ENCODE measurements at places on chromosomes 2 and 18. TPM values are rescaled to one million over a fixed set of nuclear protein-coding genes. Genes with fewer than 3 reads are reported as not detected.

The GCG gene
- total RNA-seq, result not detected

The RIT2 gene
- total RNA-seq, result not detected

The KCNK3 gene
- total RNA-seq, result 2.5 TPM

The NCOA1 gene
- total RNA-seq, result 66.6 TPM

The METTL4 gene
- 15.2 TPM for total RNA-seq

The ST6GAL2 gene
- not detected for total RNA-seq

The MROH2A gene
- total RNA-seq, result 0.43 TPM

The GAREM2 gene
- total RNA-seq, result 0.72 TPM

The UGT1A4 gene
- not detected for total RNA-seq

The LIPG gene
- not detected for total RNA-seq

GRCh38 chr2:206260188-206261012 is 14.1 kb upstream of the ZDBF2 start:
- no peak for DNase-seq

- DNase-seq, result no peak
Measured at GRCh38 chr2:236535024-236535423, 34.6 kb upstream of the ACKR3 start.

- no peak for DNase-seq
Measured at GRCh38 chr2:31274401-31275075, 40.6 kb downstream of the EHD3 start.

DNA sequence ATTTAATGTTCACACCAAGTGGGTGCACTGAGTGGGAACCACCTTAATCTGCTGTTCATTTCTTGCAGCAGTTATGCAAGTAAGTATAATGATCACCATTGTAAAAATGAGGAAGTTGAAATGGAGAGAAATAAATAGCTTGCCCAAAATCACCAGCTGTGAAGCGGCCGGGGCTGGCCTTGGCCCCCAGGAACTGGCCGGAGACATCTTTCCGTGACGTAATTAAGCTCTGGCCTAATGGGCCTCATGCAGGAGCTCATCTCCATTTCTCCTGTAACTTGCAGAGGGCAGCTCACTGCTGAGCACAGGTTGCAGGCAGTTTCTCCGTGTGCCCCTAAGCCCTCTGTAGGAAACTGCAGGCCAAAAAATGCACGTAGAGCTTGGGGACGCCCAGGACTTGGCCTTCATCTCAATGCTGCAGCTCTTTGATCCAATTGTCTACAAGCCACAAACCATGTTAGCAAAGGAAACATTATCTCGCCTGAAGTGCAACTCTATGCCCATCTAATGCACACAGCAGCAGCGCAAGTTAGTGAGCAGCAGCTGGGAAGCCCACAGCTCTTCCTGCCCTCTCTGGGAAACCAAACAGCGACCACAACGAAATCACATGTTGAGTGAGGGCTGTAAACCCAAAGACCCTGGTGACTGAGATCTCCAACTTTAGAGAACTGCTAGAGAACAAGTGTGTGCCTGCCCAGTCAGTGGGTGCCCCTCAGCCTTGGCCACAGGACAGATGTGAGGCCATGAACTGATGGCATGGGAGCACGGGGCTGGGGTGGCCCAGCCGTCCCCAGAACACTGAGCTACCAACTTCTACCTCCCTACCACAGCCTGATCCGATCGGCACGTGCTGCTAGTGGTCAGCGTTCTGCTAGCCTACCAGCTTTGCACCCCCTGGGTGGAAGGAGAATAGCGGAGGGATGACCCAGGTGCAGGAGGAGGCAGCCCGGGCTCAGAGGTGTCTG is 28.8 kb downstream of the APCDD1 start:
- no peak for DNase-seq

DNA sequence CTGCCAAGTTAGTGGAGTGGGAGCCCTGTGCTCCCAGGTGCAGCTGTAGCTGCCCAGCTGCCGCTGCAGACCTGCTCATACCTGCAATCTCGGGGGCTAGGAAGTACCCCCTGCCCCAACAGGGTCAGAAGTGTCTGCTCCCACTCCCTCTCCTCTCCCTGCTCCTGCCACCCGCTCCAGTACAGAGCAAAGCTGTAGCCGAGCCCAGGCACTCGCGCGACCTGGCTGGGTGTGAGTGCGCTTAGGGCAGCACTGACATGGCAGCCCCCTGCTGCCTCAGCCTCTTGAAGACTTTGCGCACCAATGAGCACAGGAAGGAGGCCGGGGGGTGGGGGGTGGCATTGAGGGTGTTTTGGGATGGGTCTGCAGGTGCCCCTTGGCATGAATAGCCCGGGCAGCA is 1951.4 kb downstream of the SUCLG1 start:
- DNase-seq, result no peak

GRCh38 chr2:3405876-3406275 is 26.4 kb downstream of the TRAPPC12 start:
- no peak for DNase-seq

DNA sequence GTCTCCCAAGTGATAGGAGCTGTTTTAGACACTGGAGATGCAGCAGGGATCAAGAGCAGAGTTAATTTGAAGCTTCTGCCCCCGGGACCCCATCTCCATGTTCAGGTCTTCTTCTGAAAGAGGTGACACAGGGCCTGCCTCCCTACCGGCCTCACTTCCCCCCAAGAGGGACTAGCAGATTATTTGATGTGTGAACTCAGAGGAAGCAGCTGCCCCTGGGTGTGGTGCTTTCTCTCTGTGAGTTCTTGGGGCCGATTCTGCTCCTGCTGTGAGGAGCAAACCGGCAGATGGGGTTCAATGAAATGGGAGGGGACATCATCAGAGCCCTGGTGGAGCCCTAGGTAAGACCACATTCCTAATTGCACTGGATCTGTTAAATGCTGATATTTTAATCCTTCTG is 193.4 kb downstream of the FBXO15 start:
- DNase-seq, result no peak

GRCh38 chr18:76414936-76415621 is 80.0 kb downstream of the ZNF516 start:
- DNase-seq, result no peak

DNA sequence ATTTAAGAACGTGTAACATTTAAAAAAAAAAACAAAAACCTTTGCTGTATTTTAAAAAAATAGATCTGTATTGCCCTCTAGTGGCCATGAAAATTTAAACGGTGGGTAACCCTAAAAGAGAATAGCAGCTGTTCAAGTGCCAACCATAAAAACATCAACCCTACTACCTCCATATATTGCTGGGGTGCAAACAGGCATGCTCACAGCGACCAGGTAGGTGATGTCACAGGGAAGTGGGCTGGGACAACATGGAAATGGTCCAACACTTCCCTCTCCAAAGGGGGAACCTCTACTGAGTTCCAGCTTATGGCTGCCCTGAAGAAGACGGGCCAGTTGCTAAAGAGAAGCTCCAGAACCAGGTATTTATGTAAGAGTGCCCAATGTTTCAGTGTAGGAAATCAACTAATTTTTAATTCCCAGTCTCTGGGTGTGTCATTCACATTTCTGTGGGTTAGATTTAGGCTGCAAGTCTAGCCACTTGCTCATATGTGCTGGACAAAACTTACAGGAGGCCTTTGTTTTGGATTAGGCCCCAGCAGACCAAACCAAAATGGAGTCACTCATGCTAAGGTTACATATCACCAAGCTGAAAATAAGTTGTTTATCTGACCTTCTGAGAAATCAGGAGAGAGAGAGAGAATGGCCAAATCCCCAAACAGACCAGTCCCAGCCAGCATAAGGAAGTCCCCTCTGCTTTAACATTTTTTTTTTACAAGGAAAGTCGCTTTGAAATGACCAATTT is 54.5 kb downstream of the SKA1 start:
- DNase-seq, result no peak

GRCh38 chr2:240953426-240954410 is 44.7 kb upstream of the SNED1 start:
- peak; percentile 38 for DNase-seq

- no peak for DNase-seq
Measured at GRCh38 chr2:42044939-42045338, 2.9 kb upstream of the PKDCC start.

DNA sequence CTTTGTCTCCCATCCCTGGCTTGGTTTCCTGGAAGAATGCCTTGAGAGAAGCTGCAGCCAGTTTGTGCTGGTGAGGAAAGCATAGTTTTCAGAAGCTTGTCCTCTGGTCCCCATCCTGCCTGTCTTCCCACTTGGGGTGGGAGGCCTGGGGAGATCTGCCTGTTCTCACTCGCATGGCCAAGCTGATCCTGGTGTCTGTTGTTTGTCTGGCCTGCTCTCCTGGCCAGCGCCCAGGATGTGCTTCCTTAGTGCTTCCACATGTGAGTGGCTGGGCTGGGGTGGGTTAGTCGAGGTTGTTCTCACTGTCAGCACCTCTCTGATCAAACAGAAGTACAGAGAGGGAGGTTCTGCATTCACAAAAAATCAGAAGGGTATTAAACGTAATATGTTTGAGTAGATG is 49.5 kb downstream of the PTPRM start:
- DNase-seq, result no peak

DNA sequence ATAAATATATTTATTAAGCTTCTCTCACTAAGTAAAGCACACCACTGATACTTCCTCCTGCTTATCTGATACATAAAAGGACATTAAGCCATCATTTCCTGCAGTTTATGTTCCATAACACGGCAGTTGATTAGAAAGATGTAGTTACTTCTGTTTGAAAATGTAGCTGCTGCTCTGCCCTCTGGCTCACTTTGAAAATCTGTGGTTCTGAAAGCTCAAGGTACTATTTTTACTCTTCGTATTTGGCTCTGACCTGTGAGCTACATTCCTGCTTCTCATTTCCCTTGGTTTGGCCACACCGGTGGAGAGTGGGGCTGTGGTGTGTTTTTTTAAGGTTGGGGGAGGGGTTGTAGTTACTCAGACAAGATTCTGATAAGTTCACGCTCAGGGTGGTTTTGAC is 12.8 kb upstream of the TTN start:
- no peak for DNase-seq

- no peak for DNase-seq
Measured at GRCh38 chr2:168718622-168719021, 83.8 kb upstream of the NOSTRIN start.

DNA sequence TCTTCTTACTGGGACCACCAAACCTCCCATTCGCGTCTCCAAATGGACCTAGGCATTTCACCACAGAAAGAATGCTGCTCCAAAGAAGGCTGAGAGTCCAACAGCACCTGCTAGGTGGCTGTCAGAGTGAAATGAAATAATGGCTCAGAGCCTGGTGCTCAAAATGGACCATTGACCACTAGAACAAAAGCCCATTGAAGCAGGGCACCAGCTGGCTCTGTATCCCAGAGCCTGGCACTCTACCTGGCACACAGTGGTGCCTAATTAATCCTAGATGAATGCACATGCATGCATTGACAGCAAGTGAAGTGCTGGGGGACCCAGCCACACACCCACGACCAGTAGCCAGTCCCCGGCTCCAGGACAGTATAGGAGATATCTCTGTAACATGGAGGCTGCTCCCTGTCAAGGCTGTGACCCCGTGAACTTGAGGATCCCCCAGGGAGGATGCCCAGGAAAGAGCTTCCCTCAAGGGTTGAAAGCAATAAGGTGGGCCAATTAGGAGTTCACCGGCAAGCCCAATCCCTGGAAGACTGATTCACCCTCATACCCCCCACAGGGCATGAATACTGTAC is 261.3 kb downstream of the TNS1 start:
- DNase-seq, result no peak

DNA sequence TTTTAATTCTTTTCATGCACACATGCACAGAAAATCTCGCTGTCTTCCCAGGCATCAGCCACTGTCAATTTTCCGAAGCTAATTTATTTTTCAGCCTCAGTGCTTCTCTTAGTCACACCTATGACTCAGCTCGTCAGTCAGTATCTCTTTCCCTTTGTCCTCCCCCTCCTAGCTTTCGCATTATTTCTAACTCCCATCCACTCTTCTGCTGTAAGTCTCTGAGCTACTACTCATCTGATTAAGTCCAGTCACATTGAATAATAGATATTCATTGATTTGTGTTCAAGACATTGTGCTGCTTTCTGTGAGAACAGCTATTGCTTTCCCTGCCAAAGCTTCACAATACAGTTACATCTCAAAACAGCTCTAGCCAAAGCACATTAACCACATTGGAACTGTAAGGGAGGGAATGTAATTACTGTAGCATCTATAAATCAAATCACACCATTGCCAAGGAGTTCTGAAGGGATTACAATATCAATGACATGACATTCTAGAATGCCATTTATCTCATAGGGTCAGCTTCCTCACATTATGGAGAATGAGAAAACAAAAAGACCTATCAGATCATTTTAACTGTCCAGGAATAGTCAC is 89.4 kb downstream of the SCN3A start:
- DNase-seq, result no peak

DNA sequence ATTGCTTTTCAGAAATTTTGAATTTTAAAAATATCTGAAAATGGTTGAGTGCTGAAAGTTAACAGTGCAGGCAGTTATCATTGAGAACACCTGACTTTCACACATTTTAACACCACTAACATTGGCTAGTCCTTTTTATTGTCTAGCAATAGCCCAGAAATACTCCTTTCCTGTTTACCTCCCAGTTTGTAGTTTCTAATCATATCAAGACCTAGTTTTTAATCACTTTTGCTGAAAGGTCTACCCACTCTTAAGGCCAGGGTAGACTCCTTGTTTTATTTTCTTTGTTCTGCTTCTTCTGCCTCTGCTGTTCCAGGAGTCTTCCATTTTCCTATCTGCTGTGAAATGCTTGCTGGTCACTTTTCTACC is 72.1 kb downstream of the UBE2E3 start:
- DNase-seq, result no peak

DNA sequence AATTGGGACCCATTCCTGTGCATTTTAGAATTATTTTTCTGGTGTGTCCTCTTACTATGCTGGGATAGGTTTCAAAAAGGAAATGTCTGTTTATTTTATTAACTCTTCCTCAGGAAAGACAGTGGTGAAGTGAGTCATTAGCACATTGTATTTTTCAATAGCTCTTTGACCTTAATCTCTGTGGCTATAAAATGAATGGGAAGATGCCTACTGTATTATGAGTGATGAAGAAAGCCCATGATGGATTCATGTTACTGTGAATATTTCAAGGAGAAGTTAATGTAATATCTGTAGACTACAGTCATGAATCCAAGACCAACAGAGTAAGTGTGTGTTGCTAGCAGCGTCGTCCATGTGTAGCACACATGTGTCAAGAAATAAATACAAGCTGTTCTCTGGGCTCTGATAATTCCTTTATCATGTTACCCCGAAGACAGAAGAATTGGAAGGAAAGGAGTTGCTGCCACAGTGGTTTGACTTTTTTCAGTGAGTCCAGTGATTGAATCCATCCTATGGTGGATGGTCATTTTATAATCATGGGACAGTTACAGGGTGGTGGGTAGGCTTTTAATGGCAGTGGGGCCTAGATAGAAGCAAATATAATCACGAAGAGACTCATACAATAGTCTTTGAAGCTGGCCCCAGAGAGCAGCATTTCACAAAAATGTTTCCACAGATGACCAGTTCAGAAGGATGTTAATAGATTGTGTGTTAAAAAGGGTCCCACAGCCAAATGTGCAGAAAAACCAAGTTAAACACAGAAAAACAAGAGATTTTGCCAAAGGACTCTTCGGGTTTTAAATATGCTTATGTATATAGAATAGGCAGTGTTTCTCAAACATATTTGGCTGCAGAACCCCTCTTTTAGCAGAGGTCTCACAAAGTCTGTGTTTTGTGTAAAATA is 239.7 kb upstream of the RASGRP3 start:
- no peak for DNase-seq

DNA sequence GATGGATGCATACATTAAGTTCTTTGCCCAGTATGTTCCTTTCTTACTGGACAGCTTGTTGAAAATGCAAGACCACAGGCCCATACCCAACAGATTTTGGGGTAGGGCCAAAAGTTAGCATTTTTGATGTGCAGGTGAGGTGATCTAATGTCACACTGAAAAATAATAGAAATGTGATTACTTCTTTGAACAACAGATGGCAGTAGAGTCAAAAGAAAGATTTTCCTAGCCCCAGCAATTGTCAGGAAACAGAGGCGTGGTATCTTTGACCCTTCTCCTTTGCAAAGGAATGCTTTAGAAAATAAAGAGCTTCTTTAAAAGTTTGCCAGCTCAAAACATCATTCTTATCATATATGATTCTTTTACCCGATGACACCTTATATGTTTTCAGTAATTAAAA is 343.6 kb upstream of the SYT4 start:
- no peak for DNase-seq

Measured in spleen (tissue), 13 donors.